Purkinje cell (primary cell): ENCODE measurements at places on chromosomes 11 and 22. TPM values are rescaled to one million over a fixed set of nuclear protein-coding genes. Genes with fewer than 3 reads are reported as not detected.

The TSSK2 gene
- not detected in 2 replicates for polyA plus RNA-seq

The RPS19BP1 gene
- polyA plus RNA-seq = 29.7 and 37.0 TPM in 2 replicates

The TRIM22 gene
- polyA plus RNA-seq = 1.2 TPM in 1 of 2 replicates, not detected in the other

The CRYBB2 gene
- 0.63 and 0.83 TPM in 2 replicates for polyA plus RNA-seq

The ACTN3 gene
- polyA plus RNA-seq = not detected in 2 replicates
